ENCODE measurements at places on chromosomes 6 and 20.

GRCh38 chr6:43972913-43973300 lies 154.3 kb downstream of the MRPL14 start:
- no peak for DNase-seq

DNA sequence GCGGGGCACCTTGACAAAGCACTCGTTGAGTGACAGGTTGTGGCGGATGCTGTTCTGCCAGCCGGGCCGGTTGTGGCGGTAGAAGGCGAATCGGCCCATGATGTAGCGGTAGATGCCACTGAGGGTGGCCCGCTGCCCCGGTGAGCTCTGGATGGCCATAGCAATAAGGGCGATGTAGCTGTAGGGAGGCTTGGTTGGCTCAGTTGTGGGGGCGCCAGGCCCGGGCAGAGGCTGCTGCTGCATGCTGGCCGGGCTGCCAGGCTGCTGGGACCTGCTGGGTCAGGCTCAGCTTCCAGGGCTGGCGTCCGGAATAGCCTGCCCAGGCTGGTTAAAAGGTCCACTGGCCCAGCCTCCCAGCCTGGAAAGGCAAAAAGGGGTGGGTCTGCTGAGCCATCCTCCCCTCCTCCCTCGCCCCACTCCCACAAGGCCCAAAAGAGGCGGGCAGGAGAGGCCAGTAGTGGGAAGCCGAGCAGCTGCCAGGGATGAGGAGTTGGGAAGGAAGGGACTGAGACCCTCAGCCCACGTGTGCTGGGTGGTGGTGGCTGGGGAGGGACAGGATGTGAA lies at the start of gene FOXS1:
Gene FOXS1, minus strand, starts transcription at position 305 of the 564 bp plus-strand sequence. Its CDS starts 62 bp downstream, at position 243.
- no peak for DNase-seq

GRCh38 chr20:50551288-50551687 lies 41.1 kb downstream of the PTPN1 start:
- DNase-seq, result no peak

GRCh38 chr6:36735110-36736071 lies 37.8 kb downstream of the RAB44 start:
- no peak for DNase-seq

GRCh38 chr6:95325916-95326315 lies 251.4 kb upstream of the MANEA start:
- no peak for DNase-seq

DNA sequence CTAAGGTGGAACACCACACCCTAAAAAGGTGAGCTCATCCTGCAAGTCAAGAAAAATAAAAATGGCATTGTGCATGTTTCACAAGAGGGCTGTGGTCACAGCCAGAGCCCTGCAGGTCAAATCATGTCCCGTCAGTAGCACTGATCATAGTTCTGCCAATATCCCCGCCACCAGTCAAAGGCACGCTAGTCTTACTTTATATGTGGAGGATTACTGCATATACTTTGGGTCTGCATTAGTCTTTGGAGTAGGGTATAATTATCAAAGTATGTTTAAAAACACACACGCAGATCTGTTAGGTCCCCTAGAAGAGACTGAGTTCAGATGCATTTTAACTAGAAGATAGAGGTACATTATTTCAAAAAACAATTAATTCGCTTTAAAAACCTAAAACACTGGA lies 1.8 kb downstream of the PERP start:
- DNase-seq, result no peak

GRCh38 chr20:59055302-59055701 lies 12.7 kb upstream of the PRELID3B start:
- no peak for DNase-seq

DNA sequence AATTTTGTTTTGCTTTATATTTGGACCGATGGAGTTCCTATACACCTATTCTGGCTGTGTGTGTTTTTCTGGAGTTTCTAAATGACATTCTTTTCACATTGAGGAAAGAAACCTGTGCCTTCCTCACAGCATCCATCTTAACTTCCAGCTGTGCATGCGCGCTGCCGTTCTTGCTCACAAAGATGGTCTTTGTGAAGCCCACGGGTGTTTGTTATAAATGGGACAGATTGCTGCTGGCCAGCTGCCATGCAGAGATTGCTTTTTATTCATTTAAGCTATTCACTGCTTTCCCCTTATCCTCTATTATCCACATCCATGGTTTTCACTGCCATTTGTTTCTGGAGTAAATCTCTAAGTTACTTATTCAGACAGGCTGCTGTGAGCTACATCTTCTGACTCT lies 54.2 kb downstream of the SYNDIG1 start:
- no peak for DNase-seq

DNA sequence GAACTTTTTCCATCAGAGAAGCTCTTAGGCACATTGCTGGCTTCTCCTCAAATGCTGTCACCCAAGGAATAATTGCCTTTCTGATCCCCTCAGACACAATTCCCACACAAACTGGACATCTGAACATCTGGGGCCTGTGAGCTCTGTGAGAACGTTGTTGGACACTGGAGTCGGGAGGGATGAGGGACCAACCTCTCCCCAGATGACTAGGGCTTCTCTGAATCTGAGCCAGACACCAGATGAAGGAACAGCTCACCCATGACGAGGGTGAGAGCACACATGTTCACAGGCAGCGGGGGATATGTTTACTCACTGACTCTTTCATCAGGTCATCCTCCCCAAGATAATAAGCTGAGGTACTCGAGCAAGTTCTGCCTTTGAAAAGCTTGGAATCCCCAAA lies 283.9 kb upstream of the SUPT3H start:
- DNase-seq, result no peak

DNA sequence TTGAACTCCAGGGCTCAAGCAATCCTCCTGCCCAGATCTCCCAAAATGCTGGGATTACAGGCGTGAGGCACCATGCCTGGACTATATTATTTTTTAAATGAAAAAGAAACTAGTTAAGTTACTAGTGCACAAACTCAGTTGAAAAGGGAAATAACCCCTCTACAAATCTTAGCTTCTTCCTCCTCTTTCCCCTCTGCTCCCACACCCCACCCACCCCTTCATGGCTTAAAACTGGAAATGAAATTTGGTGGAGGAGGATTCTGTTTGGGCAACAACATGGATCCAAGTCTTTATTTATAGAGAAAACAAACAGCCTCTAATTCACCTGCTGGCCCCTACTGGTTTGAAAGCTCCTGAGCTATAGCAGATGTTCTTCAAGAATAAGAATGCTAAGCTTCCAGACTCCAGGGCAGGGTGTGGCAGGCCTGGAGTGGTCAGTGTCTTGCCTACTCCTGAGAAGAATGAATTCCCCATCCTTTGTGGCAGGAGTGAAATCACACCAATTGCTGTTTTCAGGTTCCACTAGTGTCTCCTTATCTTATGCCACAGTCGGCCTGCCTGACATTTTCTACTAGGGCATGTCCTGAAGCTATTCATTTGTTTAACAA lies 73.5 kb downstream of the ZFP64 start:
- DNase-seq, result no peak

- no peak for DNase-seq
These were observed 273.5 kb downstream of the COL12A1 start for GRCh38 chr6:74932232-74932888.

GRCh38 chr20:62697468-62697912 lies 11.1 kb upstream of the NTSR1 start:
- DNase-seq, result no peak

GRCh38 chr6:87741001-87741650 lies 39.1 kb upstream of the AKIRIN2 start:
- DNase-seq, result no peak

DNA sequence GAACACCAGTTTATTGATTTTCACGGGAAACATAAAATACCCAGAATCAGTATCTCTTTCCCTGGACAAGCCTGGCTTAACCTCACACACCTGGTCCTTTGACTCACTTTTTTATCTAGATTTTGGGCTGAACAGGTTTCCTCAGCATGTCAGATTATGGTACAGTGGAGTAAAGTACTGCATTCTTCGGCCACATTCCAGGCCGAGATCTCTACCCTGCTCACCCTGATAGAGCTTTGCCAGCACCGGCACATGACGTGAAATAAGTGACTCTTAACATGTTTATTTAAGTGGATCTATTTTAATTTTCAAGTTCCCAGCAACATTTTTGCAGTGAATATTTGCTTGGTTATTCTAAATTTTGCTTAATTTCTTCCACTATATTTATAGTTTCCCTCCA lies 79.0 kb upstream of the POPDC3 start:
- no peak for DNase-seq

DNA sequence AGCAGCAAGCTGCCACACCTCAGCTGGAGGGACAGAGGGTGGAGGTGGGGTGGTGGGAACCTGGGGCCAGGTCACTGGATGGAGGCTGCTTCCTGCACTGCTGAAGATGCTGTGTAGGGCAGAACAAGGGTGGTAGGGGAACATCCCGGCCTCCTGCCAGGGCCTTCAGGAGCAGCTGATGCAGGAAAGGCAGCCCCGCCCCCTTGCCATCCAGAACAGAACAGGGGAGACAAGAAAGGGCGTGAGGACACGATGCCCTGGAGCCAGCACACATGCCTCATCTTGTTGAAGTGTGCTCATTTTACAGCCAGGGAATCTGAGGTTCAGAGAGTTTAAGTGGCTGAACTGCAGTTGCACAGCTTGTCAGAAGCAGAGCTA lies 43.1 kb upstream of the PHACTR3 start:
- DNase-seq, result no peak

DNA sequence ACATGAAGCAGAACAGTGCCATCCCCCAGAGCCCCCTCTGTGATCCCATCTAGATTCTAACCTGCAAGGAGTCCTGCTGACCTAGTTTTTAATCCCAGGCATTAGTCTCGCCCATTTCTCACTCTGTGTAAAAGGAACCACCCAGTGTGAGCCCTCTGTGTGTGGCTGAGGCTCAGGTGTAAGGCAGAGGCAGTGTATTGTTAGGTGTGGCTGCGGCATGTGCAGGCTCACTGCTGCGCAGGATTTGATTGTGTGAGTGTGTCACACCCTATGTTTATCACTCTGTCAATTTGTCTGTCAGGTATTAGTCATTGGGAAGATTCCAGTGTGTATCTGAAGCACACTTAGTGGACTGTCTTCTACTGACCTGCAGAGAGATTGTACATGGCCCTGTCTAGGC lies 13.7 kb upstream of the CST8 start:
- no peak for DNase-seq

DNA sequence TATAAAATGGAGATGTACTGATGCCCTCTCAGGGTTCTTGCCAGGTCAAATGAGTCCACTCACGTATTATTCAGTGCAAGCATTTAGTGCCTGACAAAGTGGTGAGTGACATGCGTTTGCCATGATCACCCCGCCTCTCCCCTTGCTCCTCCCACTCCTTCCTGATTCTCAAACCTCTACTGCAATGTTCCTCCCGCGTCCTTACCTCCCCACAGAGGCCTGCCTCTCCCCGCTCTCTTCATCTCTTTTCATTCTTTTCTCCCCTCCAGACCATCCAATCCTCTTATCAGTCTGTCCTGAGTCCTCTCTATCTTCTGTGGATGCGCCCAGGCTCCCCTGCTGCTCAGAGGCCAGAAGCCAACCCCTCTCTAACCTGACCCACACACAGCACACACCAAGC lies 40.7 kb downstream of the KCNK5 start:
- DNase-seq, result no peak

DNA sequence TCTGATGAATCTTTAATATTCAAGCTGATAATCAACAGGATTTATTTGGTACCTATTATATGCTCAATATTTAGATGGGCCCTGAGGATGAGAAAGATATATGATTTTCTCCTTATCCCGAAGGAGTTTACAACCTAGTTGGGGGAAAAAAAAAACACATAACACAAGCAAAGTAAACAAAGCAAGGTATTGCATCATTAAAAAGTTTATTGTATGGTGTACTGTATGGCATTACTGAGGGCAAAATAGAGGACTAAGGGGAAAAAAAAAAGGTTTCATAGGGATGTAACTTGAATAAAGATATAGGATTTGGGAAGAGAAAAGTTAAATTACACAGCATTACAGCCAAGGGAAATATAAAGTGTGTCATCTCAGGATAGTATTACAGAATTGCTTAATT lies 574.7 kb downstream of the TBC1D32 start:
- DNase-seq, result no peak
